Mammary epithelial cell (primary cell): ENCODE measurements at places on chromosomes 1 and 21.

DNA sequence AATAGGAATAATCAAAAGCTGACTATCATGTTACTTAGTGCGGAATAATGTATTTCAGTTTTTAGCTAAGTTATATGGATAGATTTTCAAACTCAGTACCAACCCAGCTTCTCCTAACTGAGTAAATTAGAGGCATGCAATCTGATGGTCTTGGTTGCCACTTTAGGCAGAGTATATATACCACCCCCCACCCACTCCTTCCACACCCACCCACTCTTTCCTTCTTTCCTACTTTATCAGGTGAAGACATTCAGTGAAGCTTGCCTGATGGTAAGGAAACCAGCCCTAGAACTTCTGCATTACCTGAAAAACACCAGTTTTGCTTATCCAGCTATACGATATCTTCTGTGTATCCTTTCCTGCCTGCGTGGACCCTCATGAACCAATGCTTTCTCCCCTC lies 36.3 kb downstream of the DAP3 start:
- no peak for DNase-seq

DNA sequence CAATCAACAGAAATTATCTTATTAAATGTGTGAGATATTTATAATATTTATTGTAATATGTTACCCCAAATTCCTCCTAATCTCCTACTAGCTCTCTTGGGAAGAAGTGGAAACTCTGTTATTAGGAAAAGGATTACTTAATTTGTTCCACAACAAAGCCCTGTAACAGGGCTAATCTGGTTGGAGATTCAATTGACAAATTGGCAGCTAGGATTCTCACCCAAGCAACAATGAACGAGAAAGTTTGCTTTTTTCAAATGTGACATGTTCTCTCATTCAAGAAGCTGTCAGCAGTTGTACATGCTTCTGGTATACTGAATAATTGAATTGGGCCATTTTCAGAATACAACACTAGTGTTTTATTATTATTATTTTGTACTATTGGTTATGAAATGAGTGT lies 367.9 kb upstream of the ADGRL4 start:
- DNase-seq, result no peak

DNA sequence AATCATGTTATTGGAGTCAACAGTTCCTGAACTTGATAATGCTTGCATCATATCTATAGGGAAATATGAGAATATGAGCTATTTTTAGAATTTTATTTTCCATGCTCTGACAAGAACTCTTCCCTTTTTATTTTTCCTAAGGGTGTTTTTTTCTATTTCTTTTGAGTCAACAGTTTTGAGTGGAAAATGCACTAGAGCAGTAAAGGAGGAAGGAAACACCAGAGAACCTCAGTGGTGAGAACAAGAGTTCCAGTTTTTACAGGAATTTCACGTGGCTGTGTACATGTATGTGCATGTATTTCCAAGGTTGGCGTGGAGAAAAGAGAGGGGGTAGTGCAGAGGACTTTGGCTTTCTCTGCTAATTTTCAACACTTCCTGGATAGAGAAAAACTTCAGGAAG lies 63.6 kb upstream of the TNFSF18 start:
- no peak for DNase-seq

GRCh38 chr1:230588323-230588746 lies 53.9 kb upstream of the COG2 start:
- no peak for DNase-seq

- peak; percentile 84 for DNase-seq
These were observed 1.1 kb upstream of the PPM1J start for GRCh38 chr1:112716133-112716720.

- DNase-seq, result peak; percentile 62
These were observed 13.8 kb upstream of the NASP start for GRCh38 chr1:45569962-45570581.

DNA sequence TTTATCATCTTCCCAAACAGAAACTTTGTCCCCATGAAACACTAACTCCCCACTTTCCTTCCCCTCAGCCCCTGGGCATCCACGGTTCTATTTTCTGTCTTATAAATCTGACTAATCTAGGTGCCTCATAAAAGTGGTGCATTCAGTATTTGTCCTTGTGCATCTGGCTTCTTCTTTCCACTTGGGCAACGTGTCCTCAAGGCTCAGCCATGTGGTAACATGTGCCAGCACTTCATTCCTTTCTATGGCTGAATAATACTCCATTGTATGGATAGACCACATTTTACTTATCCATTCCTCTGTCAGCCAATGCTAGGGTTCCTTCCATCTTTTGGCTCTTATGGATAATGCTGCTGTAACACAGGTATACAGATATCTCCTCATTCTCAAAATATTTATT lies 305.0 kb upstream of the RUNX1 start:
- no peak for DNase-seq

DNA sequence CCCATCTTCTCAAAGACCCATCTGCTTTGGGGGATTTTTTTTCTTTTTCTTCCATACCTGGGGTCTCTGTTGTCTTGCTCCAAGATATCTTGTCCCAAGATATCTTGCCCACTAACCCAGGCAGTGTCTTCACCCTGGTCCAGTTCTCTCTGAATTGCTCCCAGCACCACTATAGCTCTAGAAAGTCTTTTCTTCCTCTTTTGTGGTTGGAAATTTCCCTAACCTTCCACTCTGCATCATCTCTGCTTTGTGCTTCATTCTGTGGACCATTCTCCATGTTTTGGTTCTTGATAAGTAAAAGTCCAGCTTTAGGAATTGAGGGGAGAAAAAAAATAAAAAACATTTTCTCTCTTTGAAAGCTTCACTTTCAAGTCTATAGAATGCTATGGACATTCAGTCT lies 20.9 kb downstream of the STYXL2 start:
- no peak for DNase-seq

- DNase-seq, result no peak
These were observed 106.0 kb downstream of the CDC7 start for GRCh38 chr1:91606546-91607078.

DNA sequence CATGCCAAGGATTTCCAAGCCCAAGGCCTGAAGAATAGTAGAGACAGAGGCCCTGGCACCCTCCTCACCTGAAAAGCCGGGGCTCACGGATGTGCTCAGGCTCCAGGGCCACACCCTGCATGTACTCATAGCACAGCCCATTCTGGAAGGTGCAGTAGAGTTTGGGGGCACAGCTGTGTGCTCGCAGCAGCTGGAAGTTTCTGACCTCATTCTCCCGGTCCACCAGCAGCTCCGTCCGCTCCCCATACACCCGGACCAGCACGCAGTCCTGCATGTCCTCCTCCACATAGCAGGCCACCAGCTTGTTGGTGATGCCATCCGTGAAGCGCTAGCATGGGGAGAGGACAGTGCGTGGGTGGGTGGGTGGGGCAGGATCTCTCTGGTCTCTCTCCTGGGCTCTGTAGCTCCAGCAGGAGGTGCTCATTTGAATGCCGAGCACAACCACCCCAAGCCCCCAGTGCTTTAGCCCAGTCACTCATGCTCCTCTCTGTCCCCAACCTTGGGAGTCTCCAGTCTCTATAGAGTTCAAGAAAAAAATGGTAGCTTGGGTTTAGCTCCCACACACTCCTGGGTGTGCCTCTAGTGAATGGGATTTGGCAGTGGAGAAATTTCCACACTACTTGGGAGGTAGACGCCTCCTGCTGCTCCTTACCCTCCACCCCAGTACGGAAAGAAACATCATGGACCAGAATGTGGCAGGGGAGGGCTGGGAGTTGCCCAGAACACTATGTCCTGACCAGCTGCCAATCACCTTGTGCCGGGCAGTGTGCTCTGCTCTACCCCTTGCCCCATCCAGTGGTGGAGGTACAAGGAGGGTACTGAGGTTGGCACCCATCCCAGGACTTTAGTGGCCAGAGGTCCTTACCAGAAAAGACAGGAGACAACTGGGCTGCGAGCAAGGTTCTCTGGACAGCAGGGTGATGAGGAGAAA lies 1.9 kb downstream of the ETNK2 start:
- DNase-seq, result no peak

DNA sequence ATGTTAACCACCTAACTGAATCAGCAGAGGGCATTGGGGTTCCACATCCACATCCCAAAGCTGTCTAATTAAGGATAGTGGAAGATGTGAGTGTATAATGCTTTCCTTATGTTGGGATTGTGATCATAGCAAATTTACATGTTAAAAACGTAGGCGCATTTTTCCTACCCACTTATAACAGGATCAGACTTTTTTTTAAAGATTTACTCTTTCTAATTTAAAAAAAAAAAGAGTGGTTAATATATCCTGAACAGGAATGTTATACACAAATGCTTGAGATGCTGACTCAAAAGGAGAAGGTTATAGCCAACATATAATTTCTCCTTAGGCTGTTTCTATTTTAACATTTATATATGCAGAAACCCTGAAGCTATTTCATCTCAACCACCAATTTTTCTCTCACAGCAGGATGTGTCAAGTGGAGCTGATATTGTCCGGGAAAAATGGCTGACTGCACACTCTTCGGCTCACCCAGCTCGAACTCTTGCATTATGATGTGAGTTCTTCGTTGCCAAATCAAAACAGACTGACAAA lies 40.3 kb downstream of the RGS5 start:
- no peak for DNase-seq

DNA sequence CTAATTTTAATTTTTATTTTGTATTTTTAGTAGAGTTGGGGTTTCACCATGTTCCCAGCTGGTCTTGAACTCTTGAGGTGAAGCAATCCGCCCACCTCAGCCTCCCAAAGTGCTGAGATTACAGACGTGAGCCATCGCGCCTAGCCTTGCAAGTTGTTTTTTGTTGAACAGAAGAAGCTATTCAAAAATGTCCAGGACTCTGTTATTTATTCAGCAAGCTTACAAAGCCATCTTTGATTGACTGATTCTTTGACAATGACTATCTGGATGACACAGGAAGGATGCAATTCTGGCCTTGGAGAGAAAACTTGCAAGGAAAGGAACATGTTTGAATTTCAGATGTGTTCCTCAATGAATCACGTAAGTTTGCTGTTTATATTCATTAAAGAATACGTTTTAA lies 63.5 kb downstream of the MAP3K7CL start:
- no peak for DNase-seq

DNA sequence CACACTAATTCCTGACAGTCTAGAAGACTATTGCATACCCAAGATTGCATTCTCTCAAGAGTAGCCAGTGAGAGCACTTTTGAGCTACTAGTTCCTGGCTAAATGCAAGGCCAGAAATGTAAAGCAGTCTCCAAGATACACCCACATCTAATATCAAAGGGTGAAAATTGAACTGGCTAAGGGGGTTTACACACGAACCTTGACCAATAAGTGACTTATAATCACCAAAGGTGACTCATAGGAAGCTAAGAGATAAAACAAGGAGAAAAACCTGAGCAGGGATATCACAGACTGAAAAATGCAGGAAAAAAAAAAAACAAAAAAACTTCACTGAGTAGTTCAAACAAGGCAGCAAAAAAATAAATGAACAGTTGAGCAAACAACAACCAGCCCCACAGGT lies 172.2 kb upstream of the RRP15 start:
- no peak for DNase-seq

DNA sequence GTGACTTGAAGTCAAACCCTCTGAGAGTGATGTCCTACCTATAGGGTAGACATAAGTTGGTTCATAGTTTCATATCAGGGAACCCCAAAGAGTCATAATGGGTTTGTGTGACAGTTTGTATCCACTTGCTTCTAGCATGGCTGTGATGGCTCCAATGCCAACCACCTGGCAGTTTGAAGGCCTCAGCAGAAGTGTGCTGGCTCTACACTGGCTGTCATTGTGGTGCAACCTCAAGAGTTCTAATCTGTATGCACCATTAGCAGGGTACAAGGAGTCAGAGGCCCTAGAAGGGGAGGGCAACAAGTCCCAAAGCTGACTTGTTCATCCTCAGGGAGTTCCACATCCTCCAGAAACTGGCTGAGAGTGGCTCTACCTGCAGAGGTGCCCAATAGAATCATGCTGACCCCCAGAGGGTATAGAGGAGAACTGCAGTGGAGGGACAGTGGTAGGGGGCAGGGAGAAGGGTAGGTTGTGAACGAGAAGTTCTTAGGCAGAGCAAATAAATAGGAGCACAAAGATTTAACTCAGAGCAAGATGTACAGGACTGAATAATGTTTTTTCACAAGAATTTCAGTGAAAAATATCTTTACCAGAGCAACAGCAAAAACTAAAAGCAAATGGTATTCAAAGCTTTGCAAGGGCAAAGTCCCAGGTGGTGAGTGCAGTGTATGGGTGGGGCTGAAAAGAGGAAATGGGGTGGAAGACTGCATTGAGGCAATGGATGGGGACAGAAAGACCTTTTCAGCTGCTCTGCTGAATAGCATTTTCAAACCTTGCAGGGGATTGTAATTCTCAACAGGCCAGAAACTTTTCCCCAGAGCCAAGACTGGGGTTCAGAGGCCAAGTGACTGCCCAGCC lies 3.2 kb downstream of the FCRL2 start:
- no peak for DNase-seq

DNA sequence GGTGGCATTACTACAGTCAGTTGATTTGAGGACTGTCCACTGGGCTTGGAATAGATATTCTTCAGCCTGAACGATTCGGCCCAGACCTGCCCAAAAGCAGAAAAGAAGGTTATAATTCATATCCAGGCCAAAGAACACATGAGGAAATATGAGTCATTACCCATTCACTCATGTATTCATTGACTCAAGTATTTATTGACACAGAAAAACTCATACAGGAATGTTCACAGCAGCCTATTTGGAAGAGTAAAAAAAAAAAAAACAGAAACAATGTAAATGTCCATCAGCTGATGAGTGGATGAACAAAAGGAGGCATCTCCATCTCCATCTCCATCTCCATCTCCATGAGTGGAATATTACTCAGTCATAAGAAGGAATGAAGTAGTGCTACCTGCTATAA lies 15.9 kb downstream of the ZMYND12 start:
- DNase-seq, result peak; percentile 89

DNA sequence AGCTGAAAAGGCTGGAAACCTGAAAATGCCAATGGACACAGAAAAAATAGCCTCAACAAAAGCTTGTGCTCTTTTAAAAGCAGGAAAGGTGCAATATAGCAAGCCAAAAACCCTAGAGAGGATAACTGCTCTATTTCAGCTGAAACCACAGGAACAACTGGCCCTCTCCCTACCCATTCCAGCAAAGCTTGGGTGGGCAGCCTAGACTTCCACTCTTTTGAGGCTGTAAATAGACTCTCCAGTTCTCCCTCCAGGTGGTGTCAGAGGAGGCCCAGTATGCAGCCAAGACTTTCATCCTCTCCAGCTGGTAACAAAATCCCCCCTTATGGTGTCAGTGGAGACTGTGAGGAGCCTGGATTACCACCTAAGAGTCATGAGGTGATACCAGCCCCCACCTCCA lies 206.9 kb upstream of the PLD5 start:
- no peak for DNase-seq

- no peak for DNase-seq
These were observed 95.1 kb upstream of the ESRRG start for GRCh38 chr1:216818284-216818683.

- DNase-seq, result no peak
These were observed 57.4 kb downstream of the LRRC8D start for GRCh38 chr1:89878256-89878655.

- DNase-seq, result no peak
These were observed 159.5 kb upstream of the RNPC3 start for GRCh38 chr1:103365860-103366569.

GRCh38 chr1:157170677-157171515 lies 32.7 kb upstream of the ETV3 start:
- DNase-seq, result peak; percentile 31

GRCh38 chr1:4752059-4752458 lies 97.7 kb downstream of the AJAP1 start:
- no peak for DNase-seq
